ENCODE measurements at places on chromosomes 7 and 10.
A peak's percentile ranks its signal among the peaks of the same experiment; 100 is the strongest.

- DNase-seq = no peak
Measured at GRCh38 chr7:138608275-138608674, 92.9 kb downstream of the SVOPL start.

- DNase-seq = peak; percentile 94
Measured at GRCh38 chr10:51699475-51700227, at the start of gene CSTF2T. TSS of gene CSTF2T (minus strand) at chr10:51699595. CDS start at chr10:51699549, 46 bp downstream.

- no peak for DNase-seq
Measured at GRCh38 chr7:46386428-46387399, 465.6 kb upstream of the IGFBP3 start.

GRCh38 chr7:76037310-76037709 is 10.5 kb downstream of the STYXL1 start:
- no peak for DNase-seq

DNA sequence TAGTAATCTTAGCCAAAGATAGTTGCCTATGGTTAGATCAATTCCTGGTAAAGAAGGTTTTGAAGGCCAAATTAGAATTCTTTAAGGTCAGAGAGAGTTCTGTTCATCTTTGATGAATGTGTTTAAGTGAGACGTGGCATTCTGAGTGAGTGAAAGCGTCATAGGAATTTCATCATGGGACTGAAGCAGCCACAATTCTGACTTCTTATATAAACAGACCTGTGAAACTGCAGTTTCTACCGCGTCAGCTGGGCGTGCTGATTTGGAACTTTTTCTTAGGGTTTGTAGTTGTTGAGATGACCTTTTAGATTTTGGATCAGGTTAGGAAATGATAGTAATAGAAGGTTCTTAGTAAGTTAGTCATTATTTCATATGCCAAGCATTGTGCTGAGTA is 103.8 kb downstream of the CNNM2 start:
- no peak for DNase-seq

- DNase-seq = no peak
Measured at GRCh38 chr7:102248456-102249395, 37.9 kb upstream of the SH2B2 start.

DNA sequence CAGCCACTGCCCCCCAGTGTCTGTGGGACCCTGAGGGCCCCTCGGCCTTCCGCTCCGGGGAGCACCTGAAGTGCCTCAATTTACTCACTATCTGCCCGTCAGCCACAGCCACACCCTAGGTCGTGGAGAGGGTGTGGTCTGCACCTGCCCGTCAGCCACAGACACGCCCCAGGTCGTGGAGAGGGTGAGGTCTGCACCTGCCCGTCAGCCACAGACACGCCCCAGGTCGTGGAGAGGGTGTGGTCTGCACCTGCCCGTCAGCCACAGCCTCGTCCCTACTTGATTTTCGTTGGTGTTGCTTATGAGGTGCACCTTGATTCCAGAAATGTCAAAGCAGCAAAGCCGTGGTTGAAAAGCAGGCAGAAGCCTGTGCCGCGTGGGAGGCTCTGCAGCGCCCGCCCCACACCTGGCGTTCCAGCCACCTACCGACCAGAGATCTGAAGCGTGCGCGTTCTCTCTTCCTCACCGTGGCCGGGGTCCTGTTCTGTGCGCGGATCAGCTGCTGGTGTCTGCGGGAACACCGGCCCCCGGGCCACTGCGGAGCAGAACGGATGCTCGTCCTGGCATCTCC is 101.6 kb downstream of the DYNC2I1 start:
- DNase-seq = peak; percentile 14
